ENCODE measurements at places on chromosomes 7 and 10.

- no peak for DNase-seq
Observed at GRCh38 chr10:79023240-79024162, 45.3 kb upstream of the ZMIZ1 start.

GRCh38 chr7:27547401-27547800 lies 115.3 kb downstream of the HIBADH start:
- no peak for DNase-seq

DNA sequence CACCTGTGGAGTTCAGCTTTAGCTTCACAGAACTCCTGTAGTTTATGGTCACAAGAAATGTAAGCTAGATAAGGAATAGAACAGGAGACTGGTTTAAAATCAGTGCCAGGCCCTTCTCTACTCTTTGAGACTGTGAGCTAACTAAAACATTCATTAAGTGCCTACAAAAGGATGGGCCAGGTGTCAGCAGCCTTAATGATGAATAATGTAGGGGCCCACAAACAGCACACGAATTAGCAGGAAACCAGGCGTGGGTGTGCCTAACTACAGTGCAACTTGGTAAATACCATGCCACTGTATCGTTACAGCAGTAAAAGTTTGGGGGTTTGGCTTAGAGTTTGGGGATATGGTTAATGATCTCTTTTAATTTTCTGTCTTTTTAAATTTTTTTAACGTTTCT lies 6.1 kb upstream of the ABLIM1 start:
- no peak for DNase-seq

GRCh38 chr10:122461367-122461728 lies at the start of gene HTRA1:
Gene HTRA1, plus strand, starts transcription at chr10:122461553. Its CDS starts 100 bp downstream, at chr10:122461653.
- peak; percentile 58 for DNase-seq

GRCh38 chr10:127302343-127302742 lies 106.0 kb upstream of the INSYN2A start:
- DNase-seq, result no peak

DNA sequence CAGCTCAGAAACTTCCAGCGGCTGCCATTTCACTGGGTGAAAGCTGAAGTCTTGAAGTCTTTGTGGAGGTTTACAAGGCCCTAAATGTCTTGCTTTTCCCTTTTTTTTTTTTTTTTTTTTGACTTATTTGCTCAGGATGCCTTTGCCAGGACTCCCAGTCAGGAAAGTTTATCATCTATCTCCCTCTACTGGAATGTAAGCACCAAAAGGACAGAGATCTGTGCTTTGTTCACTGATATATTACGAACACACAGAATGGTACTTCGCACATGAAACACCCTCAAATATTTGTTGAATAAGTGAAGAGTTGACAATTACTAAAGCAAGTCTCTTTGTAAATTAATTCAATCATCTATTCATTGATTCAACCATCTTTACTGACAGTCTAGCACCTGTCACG lies 23.2 kb downstream of the ABCB4 start:
- no peak for DNase-seq

GRCh38 chr10:112424651-112425050 lies 22.1 kb downstream of the ZDHHC6 start:
- no peak for DNase-seq

- peak; percentile 36 for DNase-seq
Observed at GRCh38 chr7:131898418-131898817, 342.0 kb upstream of the PODXL start.

GRCh38 chr10:103617602-103618385 lies 124.3 kb downstream of the NEURL1 start:
- DNase-seq, result no peak

GRCh38 chr10:78171633-78172400 lies 138.2 kb downstream of the RPS24 start:
- DNase-seq, result no peak

GRCh38 chr10:51718804-51719291 lies 19.5 kb upstream of the CSTF2T start:
- DNase-seq, result no peak

DNA sequence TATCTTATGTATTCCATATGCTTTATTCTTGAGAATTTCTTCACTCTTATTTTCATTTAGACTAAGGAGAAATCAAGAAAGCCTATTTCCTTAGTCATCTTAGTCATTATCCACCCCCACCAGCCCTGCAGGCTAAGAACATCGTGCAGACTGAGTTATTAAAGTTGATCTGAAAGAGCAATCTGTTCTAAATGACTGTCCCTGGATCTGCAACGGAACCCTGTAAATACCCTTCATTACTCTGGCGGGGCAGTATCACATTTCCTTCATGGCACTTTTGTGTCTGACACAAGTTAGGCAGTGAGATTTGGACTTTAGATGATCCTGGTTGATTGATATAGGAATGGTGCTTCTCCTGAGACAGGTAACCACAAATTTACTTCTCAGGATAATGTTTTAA lies 3.5 kb upstream of the MYPN start:
- no peak for DNase-seq

GRCh38 chr10:112985690-112986543 lies 35.9 kb downstream of the TCF7L2 start:
- no peak for DNase-seq

GRCh38 chr7:31950091-31950755 lies 120.0 kb downstream of the PDE1C start:
- DNase-seq, result no peak

- DNase-seq, result no peak
Observed at GRCh38 chr10:13079776-13080050, 20.2 kb upstream of the OPTN start.

DNA sequence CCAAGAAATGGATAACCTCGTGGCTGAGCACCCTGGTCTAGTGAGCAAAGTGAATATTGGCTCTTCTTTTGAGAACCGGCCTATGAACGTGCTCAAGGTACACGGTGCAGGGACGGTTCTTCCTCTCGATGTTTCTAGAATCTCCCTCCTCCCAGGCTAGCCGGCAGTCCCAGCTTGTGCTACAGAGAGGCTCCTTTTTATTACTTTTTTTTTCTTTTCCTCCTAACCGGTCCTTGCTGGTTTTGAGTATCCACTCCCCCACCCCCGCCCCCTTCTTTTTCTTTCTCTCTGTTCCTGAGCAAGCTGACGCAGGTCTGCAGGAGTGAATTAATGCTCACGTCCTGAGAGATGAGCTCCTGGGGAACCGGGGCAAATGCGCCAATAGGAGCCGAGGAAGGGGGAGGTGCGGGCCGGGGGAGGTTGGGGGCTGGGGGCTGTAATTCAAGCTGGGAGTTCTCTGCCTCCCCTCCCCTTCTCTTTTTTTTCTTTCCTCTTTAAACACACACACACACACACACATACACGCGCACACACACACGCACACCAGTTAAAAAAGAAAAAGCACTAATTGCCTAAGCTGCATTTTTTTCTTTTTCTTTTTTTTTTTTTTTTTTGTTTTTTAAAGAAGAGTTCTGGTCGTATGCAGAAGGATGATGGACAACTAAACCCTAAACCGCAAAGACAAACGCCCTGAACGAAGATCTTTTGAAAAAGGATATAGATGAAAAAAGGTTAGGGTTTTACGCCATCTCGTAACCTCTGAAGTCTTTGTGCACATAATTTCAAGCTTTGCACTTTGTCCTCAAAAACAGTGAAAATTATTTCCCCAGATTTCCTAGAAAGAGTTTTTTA lies 6.6 kb downstream of the CPA2 start:
- DNase-seq, result no peak

GRCh38 chr10:132186488-132187429 lies at the start of gene DPYSL4:
Gene DPYSL4, plus strand, starts transcription at chr10:132186948. Its CDS starts 116 bp downstream, at chr10:132187064.
- peak; percentile 37 for DNase-seq

All from anterior cingulate cortex (tissue), 58 donors.